CD4-positive, alpha-beta T cell treated with Interleukin-21 for 1 hour (primary cell): ENCODE measurements at places on chromosomes 3 and 15.

GRCh38 chr3:34386309-34386708, 587.9 kb downstream of the PDCD6IP start:
- no peak for DNase-seq

DNA sequence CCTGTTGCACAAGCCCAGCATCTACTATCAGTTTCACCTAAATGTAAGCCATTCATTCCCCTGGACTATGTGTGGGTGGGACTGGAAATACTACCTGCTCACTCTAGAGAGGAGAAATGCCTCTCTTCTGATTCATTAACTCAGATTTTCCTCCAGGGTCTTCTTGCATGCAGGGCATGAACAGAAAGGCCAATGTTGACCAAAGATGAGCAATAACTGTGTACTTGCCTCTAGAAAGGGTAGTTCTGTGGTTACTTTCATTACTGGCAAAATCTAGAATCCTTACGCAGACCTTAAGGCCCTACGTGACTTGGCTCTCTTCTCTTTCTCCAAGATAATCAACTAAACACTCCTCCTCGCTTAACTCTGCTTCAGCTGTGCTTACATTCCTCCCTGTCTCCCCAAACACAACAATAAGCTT, 81.4 kb upstream of the PSMD6 start:
- no peak for DNase-seq

DNA sequence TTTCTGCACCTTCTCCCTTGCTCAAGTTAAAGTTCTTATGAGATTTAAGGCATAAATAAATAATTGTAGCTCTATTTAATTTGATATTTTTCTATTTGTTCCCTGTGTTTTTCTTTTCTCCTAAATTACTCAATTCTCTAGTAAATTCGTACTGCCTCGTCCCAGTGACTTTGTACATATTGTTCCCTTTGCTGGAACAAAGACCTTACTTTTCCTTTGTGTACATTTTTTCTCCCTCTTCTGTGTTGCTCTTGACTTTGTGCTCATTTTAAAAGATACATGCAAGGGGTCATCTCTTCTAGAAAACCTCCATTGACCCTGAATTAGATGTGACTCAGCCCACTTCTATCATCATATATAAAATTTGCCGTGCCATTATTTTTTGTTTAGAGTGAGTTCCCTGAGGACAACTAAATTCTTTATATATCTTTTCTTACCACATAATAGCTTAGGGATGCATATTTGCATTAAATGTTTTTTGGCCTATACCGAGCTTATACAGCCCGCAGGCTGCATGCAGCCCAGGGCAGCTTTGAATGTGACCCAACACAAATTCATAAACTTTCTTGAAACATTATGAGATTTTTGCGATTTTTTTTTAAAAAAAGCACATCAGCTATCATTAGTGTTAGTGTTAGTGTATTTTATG, 29.6 kb downstream of the PPP4R2 start:
- no peak for DNase-seq

- peak; percentile 70 for DNase-seq
These were observed 19.0 kb downstream of the PDHB start for GRCh38 chr3:58414538-58415197.

GRCh38 chr15:35850284-35850683, 304.3 kb upstream of the DPH6 start:
- no peak for DNase-seq

DNA sequence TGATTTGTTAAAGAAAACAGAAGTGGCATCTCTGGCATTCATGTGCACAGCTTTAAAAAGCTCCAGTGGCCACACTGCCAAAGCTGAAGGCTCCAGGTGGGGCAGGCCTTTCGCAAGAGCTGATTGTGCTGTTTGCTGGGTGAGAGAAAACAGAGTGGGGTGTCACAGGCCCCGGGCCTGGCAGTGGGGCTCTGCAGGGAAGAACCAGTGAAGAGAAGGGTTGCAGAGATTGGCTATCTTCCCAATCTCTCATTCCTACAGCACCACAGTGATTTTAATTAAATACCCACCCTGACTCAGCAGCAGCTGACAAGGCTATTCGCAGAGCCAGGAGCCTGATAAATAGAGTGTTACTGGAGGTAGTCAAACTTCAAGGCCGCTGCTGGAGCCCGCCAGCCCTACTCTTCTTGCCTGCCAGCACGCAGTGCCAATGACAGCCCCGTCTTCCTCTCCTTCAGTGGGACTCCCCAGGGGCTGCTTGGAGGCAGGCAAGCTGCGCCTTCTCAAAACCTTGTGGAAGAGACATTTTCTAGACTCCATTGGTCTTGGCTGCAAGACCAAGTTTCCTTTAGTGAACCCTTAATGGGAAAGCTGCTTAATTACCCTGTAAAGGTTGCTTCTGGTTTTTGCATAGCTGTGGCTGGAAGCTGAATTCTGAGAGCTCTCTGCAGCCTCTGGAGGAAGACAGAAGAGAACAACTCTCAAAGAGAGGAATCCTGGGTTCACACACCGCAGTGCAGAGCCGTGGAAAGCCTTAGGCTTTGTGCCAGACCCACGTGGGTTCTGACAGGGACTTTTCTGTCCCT, 225.8 kb upstream of the SLCO3A1 start:
- no peak for DNase-seq

- DNase-seq = no peak
These were observed 35.2 kb upstream of the MYLK start for GRCh38 chr3:123919353-123919752.

DNA sequence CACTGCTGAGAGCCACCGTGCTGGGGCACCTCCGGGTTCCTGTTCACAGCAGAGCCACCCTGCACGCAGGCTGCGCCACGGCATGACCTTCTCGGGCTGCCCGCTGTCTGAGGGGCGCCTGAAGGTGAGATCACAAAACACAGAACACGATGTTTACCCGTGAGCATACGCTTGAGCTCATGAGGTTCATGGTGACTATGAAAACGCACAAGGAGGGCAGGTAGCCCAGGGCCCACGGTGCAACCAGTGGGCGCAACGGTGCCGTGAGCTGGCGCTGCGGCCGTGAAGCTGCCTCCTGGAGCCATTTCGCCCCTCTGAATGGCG, 36.1 kb downstream of the KLHL25 start:
- no peak for DNase-seq

- no peak for DNase-seq
These were observed 2.9 kb downstream of the GALNT15 start for GRCh38 chr3:16177382-16177781.

GRCh38 chr3:20648294-20648693, 462.3 kb upstream of the SGO1 start:
- DNase-seq = no peak

GRCh38 chr3:133734305-133734704, 11.9 kb upstream of the TF start:
- no peak for DNase-seq

DNA sequence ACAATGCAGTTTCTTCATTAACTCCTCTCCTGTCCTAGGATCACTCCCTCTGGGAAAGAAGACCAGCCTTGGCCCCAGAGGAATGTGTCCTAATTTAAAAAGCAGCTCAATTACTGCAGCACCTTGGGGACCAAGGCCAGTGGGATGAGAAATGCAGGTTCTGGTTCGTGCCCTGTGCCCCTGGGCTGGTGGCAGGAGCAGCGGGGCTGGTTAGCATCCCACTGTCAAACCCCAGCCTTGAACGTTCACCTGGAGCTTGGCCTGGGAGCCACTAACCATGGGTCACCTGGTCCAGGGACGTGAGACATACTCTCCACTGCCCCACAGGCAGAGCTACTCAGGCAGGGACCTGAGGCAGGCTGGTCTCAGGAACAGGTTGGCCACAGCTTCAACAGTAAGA, 8.4 kb upstream of the RTP3 start:
- no peak for DNase-seq

- DNase-seq = no peak
These were observed 47.0 kb downstream of the DHX30 start for GRCh38 chr3:47849699-47850563.

DNA sequence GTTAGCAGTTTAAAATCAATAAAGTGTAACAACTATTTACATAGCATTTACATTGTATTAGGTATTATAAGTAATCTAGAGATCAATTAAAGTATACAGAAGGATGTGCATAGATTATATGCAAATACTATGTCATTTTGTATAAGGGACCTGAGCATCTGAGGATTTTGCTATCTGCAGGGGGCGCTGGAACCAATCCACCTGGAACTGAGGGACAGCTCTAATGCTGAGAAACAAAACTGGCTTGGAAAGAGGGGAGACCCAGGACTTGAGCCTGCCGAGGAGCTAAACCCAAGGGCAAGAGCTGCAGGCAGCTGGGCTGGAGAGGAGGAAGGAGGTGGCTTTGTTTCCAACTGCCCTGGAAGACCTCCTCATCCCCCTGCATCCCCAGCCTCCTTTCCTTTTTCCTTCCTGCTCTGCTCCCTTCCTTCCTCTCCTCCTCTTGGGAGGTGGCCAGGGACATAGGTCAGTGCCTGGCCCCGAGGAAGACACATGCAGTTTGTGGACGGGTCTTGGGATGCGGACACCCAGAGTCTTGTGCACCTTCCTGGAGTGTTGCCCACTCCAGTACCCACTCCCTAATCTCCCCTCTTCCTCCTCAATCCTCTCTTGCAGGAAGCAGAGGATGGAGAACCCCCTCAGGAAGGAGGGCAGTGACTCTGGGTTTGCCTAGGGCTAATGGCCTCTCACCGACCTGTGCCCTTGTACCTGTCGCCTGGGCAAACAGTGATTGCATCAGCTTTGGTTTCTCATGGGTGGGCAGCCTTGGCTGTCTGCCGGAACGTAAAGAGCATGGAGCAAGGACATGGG, 825 bp upstream of the RTP3 start:
- DNase-seq = peak; percentile 43

DNA sequence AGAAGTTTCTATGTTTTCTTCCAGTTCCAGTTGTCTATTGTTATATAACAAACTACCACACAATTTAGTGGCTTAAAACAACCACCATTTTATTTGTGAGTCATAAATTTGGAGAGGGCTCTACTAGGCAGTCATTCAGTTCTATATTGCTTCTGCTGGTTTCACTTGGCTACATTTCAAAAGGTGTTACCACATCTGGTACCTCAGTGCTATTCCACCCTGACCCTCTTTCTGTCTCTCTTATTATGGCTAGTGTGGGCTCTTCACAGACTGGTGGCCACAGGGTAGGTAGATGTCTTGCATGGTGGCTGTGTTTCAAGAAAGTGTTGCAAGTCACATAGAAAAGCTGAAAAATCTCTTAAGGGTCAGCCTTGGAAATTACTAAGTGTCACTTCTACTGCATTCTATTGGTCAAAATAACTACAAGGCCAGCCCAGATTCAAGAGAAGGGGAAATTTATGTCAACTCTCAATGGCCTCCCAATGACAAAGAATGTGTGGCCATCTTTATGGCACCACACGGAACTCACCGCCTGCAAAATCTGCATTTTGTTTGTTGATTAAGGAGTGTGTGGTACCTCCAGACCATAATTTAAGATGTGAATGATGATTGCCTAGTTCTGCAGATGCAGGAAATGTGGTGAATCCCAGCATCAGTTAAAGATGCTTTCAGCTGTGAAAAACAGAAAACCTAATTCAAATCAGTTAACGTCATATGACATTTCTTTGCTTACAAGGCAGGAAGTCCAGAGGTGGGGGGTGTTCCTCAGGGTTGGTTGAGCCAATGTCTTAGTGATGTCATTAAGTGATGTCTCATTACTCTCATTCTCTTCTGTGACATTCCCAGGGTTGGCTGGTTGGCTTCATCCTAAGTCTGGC, 105.8 kb upstream of the RASGRP1 start:
- DNase-seq = peak; percentile 88

DNA sequence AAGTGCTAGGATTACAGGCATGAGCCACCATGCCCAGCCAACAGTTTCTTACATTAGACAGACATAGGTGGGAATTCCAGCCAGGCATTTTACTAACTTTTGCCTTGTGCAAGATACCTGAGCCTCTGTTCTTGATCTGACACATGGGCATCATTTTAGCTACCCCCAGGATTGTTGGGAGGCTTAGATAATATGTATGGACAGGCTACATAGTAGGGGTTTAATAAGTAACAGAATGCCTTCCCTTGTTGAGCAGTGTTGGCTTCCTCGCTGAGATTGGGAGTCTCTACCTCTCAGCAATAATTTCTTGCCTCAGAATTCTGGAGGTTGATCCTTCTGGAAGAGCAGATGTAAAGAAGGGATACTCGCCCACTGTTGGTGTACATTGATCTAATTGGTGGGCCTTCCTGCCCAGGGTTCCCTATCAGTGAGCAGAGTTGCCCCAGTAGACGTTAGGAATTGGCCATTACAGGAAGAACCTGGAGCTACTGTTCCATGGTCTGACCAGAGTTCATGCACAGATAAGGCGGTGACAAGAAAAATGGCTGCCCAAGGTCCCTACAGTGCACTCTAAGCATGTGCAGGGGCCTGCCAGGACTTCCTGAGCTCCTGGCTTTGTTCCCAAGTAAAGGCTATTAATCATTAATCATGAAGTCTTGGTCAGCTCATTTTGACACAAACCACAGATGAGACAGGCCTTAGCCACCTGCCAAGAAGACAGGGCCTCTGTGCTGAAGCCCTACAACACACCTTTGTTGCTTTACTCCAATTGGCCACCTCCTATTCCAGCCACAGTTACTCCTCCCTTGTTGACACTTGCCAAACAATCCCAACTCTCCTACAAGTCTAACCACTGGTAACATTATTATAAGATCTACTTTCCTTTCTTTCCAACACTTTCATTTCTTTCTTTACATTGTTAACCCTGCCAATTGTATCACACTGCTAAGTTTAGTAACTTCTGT, 5.0 kb upstream of the IL17RE start:
- DNase-seq = no peak

DNA sequence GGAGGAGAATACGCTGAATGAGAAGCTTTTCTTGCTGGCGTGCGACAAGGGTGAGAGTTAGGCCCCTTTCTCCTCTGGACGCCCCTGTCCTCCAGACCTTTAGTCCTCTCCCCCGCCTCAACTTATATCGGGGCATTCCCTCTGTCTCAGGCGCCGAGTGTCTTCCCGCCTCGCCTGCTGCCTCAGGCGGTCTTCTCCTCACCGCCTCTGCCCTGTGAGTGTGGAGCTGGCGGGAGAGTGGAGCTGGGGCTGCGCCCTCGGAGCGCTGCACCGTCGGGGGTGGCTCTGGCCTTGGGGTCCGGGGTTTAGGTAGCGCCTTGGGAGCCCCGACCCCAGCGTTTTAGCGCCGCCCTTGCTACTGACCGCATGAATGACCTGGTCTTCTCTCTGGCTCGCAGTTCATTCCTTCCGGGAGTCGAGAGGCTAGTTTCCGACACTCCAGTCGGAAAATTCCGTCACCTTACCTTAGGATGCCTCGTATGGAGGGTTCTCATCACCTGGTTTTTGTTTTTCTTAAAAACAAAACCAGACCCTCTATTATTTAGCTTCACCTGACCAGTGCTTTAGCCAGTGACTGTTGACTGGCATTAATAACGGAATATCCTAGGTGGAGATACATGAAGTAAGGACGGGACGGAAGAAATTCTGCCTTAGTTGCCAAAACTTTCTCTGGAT, 985 bp downstream of the TRPC1 start:
- no peak for DNase-seq

- DNase-seq = no peak
These were observed 77.7 kb upstream of the ACAN start for GRCh38 chr15:88725305-88726210.

DNA sequence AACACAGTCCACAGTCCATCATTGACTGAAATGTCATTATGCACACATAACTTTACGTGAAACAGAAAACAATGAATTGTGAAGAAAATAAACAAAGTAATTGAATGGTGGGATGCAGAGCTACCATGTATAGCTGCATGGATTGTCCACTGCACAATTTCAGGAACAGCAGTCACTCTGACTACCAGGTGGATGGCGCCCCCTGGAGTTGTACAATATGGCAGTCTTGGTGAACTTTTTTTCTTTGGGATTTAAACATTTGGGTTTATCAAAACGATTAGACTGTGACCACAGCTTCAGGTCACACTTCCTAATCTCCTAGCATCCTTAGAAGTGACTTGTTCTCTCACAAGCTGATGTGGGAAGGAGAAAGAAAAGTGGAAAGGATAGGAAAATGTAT, 48.9 kb upstream of the TCF12 start:
- DNase-seq = no peak

GRCh38 chr15:68524753-68525584, 53.8 kb upstream of the CORO2B start:
- DNase-seq = no peak
